ENCODE measurements at places on chromosomes 11 and 22.
A peak's percentile ranks its signal among the peaks of the same experiment; 100 is the strongest.

- DNase-seq = peak; percentile 19
These were observed 63.7 kb downstream of the PPFIBP2 start for GRCh38 chr11:7577291-7578190.

DNA sequence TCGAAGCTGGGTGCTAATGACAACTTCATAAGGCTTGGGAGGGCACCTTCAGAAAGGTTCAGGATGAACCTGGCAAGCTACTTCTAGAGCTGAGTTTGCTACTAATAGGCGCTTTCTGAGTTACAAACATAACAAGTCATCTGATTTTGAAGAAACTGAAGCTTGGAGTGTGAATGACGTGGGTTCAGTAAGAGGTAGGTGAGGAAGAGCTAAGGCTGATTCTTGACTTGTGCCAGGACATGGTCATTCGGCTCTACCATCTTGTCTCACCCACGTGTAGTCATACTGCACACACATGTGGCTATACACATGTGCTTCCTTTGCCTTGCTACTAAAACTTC lies 56.4 kb downstream of the SWAP70 start:
- no peak for DNase-seq

- no peak for DNase-seq
These were observed 7.8 kb downstream of the RPS6KA4 start for GRCh38 chr11:64366751-64367150.

DNA sequence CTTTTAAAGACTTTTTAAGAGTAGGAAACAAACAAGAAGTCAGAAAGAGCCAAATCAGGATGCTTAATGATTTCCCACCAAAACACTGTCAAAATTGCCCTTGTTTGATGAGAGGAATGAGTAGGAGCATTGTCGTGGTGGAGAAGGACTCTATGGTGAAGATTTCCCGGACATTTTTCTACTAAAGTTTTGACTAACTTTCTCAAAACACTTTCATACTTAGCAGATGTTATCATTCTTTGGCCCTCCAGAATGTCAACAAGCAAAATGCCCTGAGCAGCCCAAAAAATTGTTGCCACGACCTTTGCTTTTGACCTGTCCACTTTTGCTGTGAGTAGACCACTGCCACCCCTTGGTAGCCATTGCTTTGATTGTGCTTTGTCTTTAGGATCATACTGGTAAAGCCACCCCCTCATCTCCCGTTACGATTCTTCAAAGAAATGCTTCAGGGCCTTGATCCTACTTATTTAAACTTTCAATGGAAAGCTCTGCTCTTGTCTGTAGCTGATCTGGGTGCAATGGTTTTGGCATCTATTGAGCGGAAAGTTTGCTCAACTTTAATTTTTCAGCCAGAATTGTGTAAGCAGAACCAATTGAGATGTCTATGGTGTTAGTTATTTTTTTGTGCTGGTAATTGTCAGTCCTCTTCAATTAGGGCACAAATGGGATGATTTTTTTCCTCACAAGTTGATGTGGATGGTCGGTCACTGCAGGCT lies 67.2 kb downstream of the ADM start:
- DNase-seq = no peak

- DNase-seq = no peak
These were observed 935 bp downstream of the LAMTOR1 start for GRCh38 chr11:72102162-72102561.

DNA sequence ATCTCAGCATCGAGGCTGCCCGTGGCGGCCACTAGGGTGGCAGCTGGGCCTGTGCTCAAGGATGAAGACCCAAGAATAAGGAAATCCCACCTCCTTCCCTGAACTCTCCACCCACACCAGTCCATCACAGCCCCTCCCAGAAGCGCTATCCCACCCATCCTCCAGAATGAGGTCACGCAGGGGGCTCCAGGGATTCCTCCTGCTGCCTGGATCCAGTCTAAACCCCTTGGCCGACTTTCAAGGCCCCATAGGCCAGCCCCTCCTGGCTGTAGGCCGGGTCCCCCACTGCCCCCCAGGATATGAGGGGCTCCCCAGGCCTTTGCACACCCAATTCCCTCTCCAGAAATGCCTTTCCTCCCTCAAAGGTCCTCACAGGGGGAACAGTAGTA lies 19.0 kb upstream of the SCGB1A1 start:
- no peak for DNase-seq

GRCh38 chr11:12393691-12394090 lies 16.3 kb downstream of the PARVA start:
- no peak for DNase-seq

DNA sequence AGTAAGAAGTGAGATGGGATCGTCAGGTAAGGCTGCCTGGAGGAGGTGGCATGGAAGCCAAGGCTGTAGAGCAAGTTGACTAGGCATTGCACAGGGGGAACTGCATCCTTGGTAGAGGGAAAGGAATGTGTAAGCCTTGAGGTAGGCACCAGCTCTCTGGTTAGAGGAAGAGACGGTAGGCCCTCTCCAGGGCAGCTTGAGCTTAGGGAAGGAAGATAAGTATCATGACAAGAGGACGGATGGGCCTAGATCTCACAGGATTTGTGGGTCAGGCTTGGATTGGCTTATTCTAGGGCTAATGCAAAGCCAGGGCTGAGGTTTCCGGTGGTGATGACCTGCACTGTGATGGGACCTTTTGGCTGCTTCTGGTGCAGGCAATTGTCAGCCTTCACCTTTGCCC lies 1035.8 kb downstream of the TBC1D22A start:
- DNase-seq = no peak

All from GDM1 (cell line).